Right renal pelvis (tissue), 4 donors: ENCODE measurements at places on chromosomes 11 and 22.

DNA sequence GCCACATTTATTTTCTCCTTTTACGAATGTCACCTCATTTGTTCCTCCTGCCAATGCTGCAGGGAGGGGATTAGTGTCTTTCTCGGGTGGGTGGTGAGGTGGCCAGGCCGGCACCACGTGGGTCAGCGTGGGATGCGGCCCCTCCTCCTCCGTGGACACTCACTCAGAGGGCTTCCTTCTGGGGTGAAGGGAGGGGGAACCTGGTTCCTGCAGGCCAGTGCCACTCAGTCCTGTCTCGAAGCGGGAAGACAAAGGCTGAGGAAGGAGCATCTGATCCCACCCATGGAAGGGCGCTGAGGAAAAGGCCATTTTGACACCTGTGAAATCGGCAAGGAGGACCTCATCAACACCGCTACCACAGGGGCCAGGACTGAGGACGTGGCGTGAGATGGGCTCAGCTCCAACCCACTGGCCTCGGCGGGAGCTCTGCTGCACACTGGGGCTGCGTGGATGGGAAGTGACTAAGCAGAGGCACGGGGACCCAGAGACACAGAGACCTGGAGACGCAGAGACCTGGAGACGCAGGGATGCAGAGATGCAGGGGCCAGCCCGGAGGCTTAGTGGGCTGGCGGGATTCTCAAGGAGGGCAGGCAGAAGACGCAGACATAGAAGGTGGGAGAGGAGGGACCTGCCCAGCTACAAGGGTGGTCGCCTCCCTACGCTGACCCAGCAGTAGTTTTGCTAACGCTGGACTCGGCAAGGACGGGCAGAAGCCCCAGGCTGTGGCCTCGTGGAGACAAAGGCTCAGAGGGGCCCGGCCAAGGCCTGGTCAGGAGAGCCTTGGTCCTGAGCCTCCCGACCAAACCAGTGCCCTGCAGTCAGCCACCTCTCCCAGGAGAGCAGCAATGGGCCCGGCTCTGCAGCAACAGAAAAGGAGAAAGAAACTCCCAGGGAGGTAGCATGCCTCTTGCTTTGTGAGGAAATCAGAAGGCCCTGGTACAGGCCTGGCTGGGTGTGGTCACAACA is 1071.2 kb downstream of the BRD1 start:
- DNase-seq, result no peak

DNA sequence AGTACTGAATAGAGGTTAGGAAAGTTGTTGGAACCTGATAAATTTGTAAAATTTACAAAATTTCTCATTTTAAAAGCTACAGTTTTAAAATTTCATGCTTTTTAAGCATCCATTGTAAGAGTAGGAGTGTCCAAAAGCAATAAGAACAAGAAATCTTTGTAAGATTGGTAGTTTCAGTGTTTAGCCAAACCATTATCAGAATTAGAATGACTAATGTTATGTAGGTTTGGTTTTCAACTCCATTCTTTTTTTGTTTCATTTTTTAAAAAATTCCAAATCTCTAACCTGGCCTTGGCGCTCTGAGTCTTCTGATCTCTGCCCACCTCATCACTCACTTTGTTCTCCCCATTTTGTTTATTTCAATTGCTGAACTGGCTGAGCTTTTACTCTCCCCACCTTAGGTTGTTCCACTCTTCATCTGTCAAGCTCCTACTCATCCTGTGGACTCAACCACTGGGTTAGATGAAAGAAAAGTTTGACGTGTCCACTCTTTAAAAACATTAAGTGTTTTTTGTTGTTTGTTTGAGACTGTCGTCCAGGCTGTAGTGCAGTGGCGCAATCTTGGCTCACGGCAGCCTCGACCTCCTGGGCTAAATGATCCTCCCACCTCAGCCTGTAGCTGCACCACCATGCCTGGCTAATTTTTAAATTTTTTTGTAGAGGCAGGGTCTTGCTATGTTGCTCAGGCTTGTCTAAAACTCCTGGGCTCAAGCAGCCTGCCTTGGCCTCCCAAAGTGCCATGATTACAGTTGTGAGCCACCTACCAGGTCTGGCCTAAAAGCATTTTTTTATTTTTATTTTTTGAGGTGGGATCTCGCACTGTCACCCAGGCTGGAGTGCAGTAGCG is 14.0 kb downstream of the EP300 start:
- DNase-seq, result no peak

GRCh38 chr11:72102162-72102561 is 935 bp downstream of the LAMTOR1 start:
- DNase-seq, result no peak

DNA sequence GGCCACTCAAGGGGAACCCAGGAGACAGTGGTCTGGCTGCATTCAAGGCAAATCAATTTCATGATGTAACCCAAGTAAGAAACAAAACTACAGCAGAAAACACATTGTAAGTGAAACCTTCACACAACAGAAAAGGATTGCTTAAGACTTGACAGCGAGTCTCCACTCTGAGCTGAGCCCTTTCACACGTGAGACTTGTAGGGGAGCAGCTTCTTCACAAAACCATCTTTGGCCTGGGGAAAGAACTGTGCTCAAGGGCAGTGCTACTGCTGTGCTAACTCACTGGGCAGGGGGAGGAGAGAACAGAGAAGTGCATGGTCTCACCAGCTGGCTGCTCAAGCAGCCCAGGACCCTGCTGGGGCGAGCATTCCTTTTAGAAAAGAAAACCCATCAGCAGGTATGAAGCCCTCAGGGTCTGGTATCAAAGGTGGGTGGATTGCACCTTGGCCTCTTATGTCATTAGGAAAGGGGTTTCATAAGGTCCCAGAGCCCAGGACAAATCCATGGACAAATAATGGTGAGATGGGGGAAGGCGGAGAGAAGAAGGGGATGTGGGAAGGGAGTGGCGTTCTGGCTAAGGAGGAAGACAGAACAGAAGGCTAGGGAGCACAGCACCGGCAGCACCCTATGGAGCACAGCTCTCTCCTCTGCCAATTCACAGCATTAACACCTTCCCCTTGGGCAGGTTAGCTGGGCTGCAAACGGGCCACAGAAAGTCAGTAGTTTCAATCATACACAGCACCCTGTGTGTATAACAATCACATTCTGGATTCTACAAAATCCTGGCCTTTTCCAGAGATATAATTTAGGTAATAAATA is 20.6 kb upstream of the RAPSN start:
- DNase-seq, result no peak

GRCh38 chr11:78251083-78251775 is 62.5 kb downstream of the USP35 start:
- no peak for DNase-seq

- no peak for DNase-seq
Measured at GRCh38 chr11:69251057-69251393, 42.9 kb upstream of the MYEOV start.

GRCh38 chr11:46363455-46364005 is 16.3 kb downstream of the DGKZ start:
- DNase-seq, result no peak

- DNase-seq, result no peak
Measured at GRCh38 chr11:116148645-116149044, 624.1 kb downstream of the BUD13 start.

DNA sequence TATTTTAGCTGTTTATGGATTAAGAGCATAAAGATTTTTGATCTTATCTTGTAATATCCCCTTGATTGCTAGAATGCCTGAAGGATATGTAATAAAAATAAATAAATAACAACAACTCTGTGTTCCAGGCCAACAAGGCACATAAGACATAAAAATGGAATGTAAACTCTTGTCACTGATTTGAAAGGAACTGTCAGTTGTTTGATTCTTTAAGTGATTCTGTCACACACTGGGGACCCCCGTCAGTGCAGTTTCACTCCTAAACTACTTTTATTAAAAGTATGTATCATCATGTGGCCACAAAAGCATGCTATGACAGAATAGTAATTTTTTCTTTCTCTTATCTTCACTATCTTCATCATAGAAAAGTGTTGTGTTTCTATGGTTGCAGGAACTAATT is 572.4 kb downstream of the CNTN5 start:
- DNase-seq, result no peak

DNA sequence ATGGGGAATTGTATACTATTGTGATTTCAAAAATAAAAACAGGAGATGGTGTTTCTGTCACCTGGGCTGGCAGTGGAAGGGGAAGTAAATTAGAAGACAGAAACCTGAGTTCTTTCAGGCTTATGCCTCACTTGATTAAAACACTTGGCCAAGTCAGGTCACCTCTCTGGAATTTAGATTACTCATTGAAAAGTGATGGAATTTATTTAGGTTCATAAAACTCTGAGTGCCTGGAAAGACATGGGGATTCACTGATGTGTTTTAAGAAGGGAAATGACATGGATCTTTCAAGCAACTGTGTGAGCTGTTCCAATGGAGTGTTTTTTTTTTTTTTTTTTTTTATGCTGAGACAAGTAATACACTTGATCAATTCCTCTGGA is 400.1 kb downstream of the TMEM135 start:
- no peak for DNase-seq

- DNase-seq, result no peak
Measured at GRCh38 chr22:36894266-36894665, 19.2 kb upstream of the CSF2RB start.

DNA sequence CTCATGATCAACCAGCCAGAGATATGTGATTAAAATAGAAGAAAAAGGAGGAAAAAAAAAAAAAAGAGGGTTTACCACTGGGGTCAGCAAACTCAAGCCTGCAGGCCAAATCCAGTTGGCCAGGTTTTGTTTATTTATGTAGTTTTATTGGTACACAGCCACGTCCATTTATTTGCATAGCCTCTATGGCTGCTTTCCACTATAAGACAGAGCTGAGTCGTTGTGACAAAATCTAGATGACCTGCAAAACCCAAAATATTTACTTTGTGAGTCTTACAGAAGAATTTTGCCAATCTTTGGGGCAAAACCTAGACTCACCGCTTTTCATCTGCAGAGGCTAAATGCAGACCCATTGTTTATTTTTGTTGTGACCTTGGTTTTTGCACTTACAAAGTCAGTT is 87.1 kb downstream of the TENM4 start:
- no peak for DNase-seq

DNA sequence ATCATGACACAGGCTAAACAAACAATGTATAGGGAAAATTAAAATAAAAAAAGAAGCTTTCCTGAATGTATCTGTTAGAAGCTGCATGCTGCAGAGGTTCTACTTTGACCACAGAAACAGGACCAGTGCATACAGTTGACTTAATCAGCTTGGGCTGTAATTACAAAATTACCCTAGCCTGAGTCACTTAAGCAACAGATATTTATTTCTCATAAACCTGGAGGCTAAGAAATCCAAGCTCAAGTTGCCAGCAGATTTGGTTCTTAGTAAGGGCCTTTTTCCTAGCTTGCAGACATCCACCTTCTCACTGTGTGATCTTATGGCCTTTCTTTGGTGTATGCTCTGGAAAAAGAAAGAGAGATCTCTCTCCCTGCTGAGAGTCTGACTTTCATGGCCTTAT is 946.5 kb upstream of the RAG2 start:
- DNase-seq, result no peak

DNA sequence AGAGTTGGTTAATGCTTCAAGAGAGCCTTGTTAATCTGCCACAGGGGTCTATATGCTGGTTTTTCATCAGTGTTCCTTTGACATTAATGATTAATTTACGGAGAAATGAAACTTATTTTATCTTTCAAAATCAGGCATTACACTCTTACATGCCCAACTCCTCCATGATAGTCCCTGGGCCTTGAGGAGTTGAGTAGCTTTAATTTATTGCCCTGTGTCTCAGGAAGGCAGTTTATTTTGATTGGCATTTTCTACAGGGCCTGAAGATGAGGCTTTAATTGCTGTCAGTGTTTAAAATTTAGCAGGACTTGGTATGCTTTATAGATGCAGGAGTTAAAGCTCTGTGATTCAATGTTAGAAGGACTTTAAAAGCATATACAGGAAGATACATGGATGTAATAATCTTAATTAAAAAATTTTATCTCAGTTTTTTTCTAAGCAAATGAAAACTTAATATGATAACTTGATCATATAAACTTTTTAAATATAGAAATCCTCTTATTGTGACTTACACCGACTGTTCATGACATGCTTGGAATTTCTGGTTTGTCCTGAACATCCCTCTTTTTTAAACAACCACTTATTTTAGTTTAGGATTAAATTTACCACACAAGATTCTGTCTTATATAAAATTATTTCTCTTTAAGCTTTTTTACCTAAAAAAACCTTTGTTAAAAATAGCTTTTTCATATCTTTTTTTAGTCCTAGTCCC is 12.2 kb downstream of the GLYAT start:
- no peak for DNase-seq

GRCh38 chr11:1388763-1389102 is 1.0 kb upstream of the BRSK2 start:
- no peak for DNase-seq

DNA sequence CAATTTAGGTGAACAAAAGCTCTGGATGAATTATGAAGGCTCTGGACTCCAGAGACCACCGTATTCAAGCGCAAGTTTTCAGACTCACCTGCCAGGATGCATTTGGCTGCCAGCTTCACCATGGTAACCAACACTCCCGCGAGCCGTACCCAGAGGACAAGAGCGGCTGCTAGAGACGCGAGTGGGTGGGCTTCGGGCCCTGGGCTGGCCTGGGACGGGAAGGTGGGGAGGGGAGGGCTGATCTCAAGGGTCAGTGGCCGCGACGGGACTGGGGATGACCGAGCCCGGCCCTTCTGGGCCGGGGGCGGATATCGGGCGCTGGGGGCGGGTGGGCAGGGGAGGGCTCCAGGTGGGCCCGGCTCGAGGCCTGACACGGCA is 344 bp downstream of the IFT27 start:
- DNase-seq, result no peak

- DNase-seq, result no peak
Measured at GRCh38 chr11:108522318-108522717, 24.1 kb upstream of the POGLUT3 start.

- no peak for DNase-seq
Measured at GRCh38 chr11:116595305-116595880, 177.4 kb downstream of the BUD13 start.

GRCh38 chr11:56624661-56625110 is 10.0 kb upstream of the OR5M1 start:
- DNase-seq, result no peak

- no peak for DNase-seq
Measured at GRCh38 chr22:43530349-43531201, 118.8 kb downstream of the MPPED1 start.

- no peak for DNase-seq
Measured at GRCh38 chr11:17821648-17822400, 87.2 kb downstream of the KCNC1 start.

GRCh38 chr22:31995046-31995445 is 48.0 kb upstream of the SLC5A1 start:
- DNase-seq, result no peak
